ELR (cell line): ENCODE measurements at places on chromosomes 3 and 15.
A peak's percentile ranks its signal among the peaks of the same experiment; 100 is the strongest.

DNA sequence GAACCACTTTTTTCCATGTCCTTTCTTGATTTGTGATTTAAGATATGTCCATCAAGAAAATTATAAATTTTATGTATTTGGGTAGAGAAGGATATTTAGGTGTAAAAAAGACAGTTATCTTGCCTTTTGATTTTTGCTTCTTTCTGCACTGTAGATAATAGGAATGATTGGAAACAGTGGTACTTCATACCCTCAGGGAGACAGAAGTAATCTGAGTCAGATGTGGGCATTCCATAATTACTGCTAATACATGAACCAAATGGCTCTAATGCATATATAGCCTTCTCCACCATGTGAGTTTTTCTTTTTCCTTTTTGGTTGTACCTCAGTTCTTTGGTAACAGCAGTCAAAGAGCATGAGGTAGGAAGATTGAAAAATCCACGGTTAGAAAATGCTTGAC, 67.2 kb downstream of the RARB start:
- no peak for DNase-seq

DNA sequence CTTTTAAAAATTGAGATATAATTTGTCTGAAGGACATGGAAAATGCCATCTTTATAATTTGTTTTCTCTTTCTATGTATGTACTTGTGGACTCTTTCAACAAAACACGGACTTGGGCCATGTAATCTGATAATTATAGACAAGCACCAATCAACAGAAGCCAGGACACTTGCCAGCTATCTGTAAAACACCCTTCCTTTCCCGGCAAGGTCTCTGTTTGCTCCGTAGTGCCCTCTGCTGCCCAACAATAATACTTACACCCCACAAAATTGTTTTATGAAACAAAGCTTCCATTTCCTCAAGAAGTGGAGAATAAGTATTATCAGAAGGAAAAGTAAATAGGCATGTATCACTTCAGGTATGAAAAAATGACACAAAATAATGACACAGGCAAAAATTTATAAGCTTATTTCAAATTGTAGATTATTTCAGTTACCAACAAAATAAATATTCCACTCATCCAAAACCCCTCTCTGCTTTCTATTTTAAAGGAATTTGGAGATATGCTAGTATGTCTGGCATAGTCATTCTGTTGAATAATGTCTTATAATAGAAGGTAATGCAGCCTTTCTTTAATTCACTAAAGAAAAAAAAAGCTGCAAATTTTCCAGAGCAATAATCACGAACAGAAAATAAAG, 32.8 kb downstream of the MYH15 start:
- DNase-seq: peak; percentile 78

DNA sequence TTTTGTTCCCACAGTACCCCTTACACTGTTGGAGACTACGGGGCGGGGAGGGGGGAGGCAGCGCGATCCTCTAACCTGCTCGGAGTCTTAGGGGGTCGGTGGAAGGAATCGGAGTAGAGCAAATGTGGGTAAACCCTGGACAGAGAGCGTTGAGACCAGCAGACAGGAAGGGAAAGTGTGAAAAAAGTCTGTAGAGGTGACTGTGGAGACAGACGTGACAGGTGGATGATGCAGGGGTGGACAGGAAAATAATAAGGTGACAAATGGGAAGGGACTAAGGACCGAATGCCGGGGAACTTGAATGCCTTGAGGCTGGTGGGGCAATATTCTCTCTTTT, 424 bp downstream of the EAF2 start:
- peak; percentile 16 for DNase-seq

- DNase-seq: no peak
Observed at GRCh38 chr3:46447228-46447985, 17.3 kb downstream of the LTF start.

GRCh38 chr15:70308735-70309434, 211.2 kb upstream of the TLE3 start:
- no peak for DNase-seq

- peak; percentile 98 for DNase-seq
Observed at GRCh38 chr3:134374105-134374790, at the start of gene AMOTL2. Gene AMOTL2, minus strand, starts transcription at chr3:134374447. Its CDS starts 3,014 bp downstream, at chr3:134371433.

- no peak for DNase-seq
Observed at GRCh38 chr3:140160553-140160952, 225.6 kb downstream of the CLSTN2 start.

- peak; percentile 60 for DNase-seq
Observed at GRCh38 chr15:98689431-98689861, 41.1 kb downstream of the IGF1R start.

DNA sequence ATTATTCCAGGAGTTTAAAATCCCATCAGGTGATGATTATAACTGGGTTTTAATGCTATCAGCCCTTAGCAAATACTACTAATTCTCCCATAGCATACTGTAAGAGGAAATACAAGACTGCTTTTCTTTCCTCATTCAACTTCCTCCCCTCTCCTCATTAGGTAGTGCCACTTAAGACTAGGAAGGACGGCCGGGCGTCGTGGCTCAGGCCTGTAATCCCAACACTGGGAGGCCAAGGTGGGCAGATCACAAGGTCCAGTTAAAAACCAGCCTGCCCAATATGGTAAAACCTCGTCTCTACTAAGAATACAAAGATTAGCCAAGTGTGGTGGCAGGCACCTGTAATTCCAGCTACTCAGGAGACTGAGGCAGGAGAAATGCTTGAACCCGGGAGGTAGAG, 14.7 kb downstream of the NDUFAF1 start:
- DNase-seq: no peak

- DNase-seq: peak; percentile 53
Observed at GRCh38 chr3:46693038-46693891, at the start of gene ALS2CL. Gene ALS2CL, minus strand, starts transcription at chr3:46693679. Its CDS starts 4,239 bp downstream, at chr3:46689440.

DNA sequence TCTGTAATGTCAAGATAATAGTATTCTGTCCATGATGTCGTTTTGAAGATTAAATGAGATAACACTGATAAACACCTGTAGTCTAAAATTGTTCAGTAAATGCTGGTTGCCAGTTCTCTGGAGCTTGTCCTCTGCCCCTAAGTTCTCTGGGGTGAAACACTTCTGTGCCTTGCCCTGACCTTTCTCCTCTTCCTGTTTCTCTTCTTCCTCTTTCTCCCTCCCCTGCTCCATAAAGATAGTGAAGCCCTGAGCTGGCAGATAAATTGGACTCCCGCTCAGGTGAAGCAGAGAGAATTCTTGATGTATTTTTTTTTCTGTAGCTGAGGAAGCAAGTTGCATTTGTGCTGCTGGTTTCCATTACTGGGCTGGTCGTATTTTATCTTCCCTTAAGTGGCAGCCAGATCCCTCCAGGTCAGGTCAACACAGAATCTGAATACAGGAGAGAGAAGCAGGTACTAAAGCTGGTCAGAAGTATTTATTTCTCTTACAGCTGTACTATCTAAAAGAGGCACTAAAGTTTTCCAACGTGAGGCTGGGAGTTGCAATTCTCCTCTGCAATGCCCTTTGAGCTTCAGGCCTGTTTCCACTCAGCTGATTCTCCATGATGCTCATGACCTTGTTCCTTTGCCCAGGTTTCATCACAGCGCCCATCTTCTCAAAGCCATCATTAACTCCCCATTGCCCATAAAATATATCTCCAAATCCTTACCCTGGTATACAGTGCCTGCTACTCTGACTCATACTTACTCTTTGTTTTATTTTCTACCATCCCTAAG, 319.3 kb upstream of the CFAP20DC start:
- DNase-seq: no peak

DNA sequence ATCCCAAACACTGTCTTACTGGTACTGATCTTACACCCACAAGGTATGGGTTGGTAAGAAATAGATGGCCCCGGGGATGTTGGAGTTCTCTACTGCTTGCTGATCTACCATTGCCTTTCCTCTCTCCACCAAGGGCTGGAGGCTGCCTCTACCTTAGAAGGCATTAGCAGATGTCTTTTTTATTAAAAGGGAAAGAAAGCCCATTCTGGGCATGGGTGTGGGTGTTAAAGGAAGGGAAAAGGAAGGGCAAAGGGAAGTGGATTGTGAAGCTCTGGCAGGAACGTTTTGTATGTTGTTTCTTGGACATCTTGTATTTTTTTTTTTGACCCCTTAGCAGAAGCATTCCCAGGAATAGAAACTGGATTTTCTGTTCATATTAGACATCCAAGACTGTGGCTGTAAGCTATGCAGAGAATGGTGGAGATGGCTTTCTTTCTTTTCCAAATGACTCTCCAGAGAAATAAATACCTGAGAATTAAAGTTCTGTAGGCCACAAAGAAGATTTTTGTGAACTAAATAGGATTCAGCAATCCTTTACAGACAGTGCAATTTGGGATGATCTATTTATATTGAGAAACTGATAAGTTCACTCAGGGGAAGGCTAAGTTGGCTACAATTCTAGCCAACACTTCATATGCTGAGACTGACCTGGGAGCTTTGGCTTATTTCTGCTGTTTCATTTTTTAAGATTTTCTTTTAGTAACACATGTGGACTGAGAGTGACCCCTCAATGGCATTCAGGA, 108.8 kb downstream of the TOP2B start:
- DNase-seq: no peak

- DNase-seq: peak; percentile 49
Observed at GRCh38 chr3:110391640-110392395, 679.8 kb upstream of the NECTIN3 start.
